ENCODE measurements at places on chromosomes 3 and 15.

GRCh38 chr3:122533480-122533879, 18.7 kb upstream of the KPNA1 start:
- DNase-seq = no peak

- no peak for DNase-seq
These were observed 945.1 kb downstream of the OTOL1 start for GRCh38 chr3:162441716-162442115.

DNA sequence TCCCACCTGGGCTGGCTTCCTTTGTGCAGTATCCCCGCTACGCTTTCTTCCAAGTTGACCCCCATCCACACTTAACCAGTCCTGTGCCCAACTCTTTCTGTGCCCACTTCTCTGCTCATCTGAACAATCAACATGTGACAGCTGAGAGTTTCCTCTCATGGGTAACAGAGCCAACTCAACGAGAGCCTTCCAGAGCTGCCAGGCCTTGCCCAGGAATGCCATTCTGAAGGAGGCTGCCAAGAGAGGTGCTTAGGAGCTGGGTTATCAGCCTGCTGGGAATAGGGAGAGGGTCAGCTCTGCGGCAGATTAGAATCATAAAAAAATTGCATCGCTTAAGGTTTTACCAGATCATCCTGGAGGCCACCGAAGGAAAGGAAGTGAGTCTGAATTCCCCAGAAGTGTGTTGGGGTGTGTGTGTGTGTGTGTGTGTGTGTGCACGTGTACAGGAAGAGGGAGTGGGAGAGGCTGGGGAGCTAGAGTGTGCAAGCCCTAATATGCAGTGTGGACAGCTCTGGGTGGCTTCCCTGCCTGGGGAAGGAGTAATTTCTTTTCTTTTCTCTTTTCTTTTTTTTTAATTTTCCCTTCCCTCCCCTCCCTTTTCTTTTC, 66.7 kb downstream of the ITGA11 start:
- DNase-seq = no peak

DNA sequence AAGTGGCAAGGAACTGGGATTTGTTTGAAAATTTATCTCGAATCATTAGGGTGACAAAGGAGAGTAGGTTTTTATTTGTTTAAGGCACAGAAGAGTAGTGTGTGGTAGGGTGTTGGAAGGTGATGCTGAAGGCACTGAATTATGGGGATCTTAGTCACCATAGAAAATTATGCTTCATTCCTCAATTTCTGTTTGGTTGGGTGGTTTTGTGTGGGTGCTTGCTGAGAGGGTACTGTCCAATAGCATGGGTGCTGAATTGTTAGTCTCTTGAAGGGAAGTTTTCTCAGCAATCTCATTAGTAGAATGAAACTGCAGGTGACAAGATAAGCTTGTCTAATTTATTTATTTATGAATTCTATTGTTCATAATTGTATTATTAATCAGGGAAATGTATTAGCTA, 610.9 kb downstream of the AGBL1 start:
- DNase-seq = no peak

- no peak for DNase-seq
These were observed 204.9 kb upstream of the MDFIC2 start for GRCh38 chr3:70517124-70517890.

- DNase-seq = no peak
These were observed 648.5 kb downstream of the NR2F2 start for GRCh38 chr15:96978937-96979473.

GRCh38 chr3:128555098-128555825, 62.3 kb upstream of the GATA2 start:
- no peak for DNase-seq

All from CD4-positive, alpha-beta T cell treated with Interleukin-1 beta for 1 hour (primary cell).